ENCODE measurements at places on chromosomes 16 and 17. TPM values are rescaled to one million over a fixed set of nuclear protein-coding genes. Genes with fewer than 3 reads are reported as not detected.
A peak's percentile ranks its signal among the peaks of the same experiment; 100 is the strongest.

- peak; percentile 74 for DNase-seq
Measured at GRCh38 chr16:67260426-67261063, 11.8 kb downstream of the SLC9A5 start.

DNA sequence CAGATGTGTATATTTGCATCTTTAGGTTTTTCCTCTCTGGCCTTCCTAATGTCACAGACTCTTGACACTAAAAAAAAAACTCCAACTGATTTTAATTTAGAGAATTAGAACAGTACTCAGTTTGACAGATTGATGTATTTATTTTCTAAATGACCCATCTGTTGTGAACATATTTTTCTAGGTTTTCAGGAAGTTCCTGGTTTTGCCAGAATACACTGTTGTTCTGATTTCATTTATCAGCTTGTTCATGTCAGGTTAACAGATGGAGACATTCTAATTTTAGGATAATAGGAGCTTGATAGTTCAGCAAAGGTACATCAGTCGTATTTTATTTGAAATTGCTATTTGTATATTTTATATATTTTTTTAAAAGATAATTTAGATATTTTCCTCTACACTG, 133.4 kb downstream of the TANC2 start:
- no peak for DNase-seq

- peak; percentile 48 for DNase-seq
Measured at GRCh38 chr16:86578061-86578599, at the start of gene FOXL1. FOXL1 (plus strand) TSS chr16:86578549; CDS start chr16:86578724, 175 bp downstream.

Gene MMP15
- 34.2 TPM for total RNA-seq

GRCh38 chr17:50050431-50051032, 5.4 kb upstream of the ITGA3 start:
- no peak for DNase-seq

GRCh38 chr16:66030036-66030435, 336.5 kb upstream of the CDH5 start:
- DNase-seq = no peak

Gene SLC9A5
- 0.36 TPM for total RNA-seq

Gene KRT40
- 0.33 TPM for total RNA-seq

DNA sequence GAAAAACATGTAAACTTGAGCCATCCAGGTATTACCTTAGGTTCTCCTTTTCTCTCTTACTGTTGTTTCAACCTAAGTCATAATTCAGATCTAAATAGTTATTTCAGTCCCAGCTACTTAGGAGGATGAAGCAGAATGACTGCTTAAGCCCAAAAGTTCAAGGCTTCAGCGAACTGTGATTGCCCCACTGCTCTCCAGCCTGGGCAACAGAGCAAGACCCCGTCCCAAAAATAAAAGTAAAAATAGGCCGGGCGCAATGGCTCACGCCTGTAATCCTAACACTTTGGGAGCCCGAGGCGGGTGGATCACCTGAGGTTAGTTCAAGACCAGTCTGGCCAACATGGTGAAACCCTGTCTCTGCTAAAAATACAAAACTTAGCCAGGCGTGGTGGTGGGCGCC, 9.6 kb downstream of the MEIOB start:
- DNase-seq = no peak

- DNase-seq = no peak
Measured at GRCh38 chr17:66487121-66487520, 184.7 kb downstream of the PRKCA start.

- peak; percentile 58 for DNase-seq
Measured at GRCh38 chr17:82592289-82592766, 55.9 kb downstream of the WDR45B start.

- no peak for DNase-seq
Measured at GRCh38 chr16:10921536-10922327, 20.5 kb downstream of the DEXI start.

Gene TBC1D3G
- not detected for total RNA-seq

Data from hepatocyte (in vitro differentiated cells).